MCF 10A (cell line): ENCODE measurements at places on chromosomes 2 and 18.

GRCh38 chr2:229596796-229597195 is 117.6 kb downstream of the DNER start:
- no peak for DNase-seq

GRCh38 chr18:80246445-80247392 is 595 bp downstream of the PARD6G start:
- DNase-seq = peak; percentile 31

DNA sequence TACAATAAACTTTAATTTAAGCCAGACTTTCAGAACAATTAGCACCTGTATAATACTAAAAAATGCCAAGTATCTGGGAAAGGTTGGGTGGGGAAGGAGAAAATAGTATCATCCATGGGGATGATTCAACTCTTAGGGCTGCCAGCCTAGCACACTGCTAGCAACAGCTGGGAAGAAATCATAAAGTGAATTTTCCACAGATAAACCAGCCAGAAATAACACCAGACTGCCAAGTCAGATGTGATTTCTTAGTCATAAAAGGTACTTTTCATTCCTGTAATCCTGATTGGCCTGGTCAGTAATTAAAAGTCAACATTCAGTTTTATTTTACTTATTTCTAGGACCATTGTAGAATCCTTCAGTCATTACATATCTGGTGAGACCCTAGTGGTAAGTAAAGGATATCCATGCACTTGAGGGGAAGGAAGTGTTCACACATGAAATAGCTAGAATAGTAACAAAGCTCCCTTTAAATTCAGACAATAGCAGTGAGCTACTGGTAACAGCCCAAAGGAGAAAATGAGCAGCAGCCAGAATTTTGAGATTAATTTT is 59.4 kb downstream of the LIMS1 start:
- peak; percentile 71 for DNase-seq

- no peak for DNase-seq
Measured at GRCh38 chr2:97992836-97993825, 2.6 kb downstream of the TMEM131 start.

DNA sequence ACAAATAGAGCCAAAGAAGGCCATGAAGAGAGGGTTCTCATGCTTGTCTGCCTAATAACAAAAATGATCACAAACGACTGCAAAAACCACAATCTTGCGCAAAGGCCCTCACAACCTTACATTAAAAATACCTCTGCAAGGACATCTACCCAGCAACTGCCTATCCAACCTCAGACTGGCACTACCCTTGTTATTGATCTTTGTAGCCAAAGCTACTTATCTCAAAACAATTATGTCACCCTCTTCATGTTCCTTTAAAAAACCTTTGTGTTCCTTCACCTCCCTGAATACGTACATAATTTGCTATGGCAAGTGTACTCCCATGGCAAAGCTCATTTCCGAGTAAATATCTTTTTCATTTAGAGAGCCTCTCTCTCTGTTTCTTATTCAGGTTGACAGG is 44.1 kb downstream of the TMEM163 start:
- DNase-seq = no peak

GRCh38 chr2:238120463-238121298 is 17.8 kb upstream of the KLHL30 start:
- DNase-seq = no peak

DNA sequence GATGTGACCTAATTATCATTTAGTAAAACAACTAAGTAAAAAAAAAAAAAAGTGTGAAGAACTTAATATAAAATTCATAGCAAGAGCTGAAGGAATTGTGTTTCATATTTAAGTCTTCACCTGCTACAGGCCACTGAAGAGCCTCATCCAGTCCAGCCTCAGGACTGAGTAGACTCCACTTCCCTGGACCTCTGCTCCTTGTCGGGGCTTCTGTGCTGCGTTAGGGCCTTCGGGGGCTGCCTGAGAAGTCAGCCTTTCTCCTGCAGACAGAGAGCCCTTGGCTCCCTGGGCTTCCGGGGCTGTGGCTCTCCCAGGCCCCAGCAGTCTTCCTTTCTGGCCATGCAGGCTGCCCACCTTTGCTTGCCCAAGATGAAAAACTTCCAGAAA is 95.5 kb downstream of the MTCL1 start:
- DNase-seq = no peak

DNA sequence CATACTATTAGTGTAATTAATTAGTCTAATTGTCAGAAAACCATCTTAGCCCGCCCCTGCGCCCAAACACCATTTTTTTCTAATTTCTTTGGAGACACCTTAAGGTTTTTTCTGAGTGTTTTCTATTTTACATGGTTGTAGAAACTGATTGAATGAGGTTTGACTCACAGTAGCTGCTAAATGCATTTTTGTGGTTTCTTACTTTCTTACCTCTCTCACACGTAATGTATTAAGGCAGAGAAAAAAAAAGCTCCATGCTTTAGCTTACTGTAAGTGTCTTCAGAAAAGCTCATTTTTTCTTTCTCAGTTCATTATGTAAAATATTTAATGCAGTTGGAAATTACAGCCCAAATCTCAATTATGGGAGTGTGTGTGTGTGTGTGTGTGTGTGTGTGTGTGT is 548.5 kb upstream of the LRRTM4 start:
- DNase-seq = no peak

GRCh38 chr18:76455003-76455676 is 39.9 kb downstream of the ZNF516 start:
- DNase-seq = no peak

DNA sequence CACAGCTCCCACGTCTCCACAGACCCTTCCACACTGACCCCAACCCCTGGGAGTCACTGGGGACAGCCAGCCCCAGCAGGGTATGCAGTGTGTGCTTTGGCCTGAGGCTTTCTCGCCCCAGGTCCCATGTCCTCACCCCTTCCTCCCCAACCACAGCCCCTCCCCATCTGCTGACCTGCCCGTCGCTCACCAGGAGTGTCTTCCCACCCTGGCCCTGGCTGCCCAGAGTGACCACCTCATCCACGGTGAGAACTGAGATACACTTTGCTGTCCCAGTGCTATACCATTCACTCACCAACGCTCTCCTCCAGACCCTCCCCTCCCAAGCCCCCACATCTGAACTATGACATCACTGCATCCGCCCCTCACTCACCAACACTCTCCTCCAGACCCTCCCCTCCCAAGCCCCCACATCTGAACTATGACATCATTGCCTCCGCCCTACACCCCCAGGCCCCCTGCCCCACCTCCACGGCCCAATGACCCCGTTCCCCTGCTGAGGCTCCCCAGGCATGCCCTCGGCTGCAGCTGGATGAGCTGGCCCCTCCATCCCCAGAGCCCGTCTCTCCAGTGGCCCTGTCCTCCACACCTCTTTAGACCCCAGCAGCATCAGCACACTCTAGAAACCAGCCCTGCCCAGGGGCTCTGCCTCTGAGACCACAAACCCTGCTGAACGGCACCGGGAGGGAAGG is 55.2 kb downstream of the ANKMY1 start:
- no peak for DNase-seq

GRCh38 chr2:86147793-86148192 is 41.8 kb downstream of the PTCD3 start:
- DNase-seq = no peak

DNA sequence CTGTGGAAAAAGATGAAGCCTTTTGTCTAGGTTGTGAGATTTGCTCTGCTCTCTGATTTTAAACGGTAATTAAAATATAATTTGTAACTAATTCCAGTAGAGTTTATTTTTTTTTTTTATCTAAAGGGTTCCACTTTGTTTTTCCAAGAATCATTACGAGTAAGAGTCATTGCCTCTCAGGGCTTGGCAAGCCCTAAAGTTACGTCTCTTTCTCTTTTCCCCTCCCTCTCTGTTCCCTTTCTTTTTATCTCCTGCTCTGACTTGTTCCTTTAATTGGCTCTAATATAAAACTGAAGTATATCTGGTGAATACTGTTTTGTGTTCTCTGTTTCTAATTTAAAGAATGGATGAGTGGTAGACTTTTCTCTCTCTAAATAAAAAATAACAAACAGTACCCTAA is 75.8 kb downstream of the CALCRL start:
- DNase-seq = no peak

DNA sequence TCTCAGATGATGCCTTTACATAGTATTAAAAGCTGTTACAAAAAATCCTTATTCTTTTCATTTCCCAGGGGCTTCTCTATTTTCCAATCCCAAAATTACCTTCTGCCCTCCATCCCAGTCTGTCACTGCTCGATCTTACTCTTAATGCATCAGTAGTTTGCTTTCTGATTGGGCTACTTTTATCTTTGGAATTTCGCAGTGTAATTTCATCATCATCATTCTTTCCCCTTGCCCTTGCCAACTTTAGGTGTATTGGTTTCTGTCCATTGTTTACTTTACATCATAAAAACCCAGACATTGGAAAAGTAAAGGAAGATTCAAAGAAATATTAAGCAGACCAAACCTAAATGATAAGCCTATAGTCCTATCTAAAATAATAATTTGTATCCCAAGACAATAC is 457.2 kb downstream of the PIK3C3 start:
- DNase-seq = peak; percentile 28

- no peak for DNase-seq
Measured at GRCh38 chr18:60643009-60643408, 270.4 kb upstream of the MC4R start.

DNA sequence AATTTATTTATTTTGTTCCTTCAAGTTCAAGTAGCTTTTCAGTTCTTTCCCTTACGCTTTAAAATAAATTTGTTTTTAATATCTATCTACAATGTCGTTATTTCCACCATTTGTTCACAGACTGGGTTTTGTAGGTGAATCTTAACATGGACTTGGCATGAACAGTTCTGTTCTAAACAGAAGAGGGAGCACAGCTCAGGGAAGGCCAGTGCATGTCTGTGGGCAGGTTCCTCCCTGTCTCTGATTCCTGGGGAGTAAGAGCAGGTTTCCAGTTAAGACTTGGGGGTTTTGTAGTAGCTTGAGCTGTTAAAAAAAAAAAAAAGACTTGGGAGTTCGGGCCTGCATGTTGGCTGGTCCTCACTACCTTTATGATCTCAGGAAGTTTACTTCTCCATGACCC is 11.1 kb downstream of the TTL start:
- no peak for DNase-seq

DNA sequence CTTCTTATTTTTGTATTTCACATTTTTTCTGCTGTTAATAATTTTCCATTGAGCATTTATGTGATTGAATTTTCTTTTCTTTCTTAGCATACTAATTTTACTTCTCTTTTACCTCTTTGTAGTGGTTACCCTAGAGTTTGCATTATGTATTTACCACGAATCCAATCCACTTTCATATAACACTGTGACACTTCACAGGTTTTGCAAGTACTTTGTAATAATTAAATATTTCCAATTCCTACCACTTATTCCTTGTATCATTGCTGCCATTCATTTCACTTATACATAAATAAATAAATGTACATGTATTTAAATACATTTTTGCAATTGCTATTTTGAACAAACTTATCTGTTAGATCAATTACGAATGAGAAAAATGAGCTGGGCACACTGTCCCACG is 110.8 kb downstream of the TGIF1 start:
- DNase-seq = no peak

GRCh38 chr2:105643405-105644173 is 101.1 kb upstream of the NCK2 start:
- DNase-seq = no peak

GRCh38 chr2:20652673-20653575 is 2.0 kb upstream of the HS1BP3 start:
- no peak for DNase-seq

- peak; percentile 50 for DNase-seq
Measured at GRCh38 chr2:208062113-208062512, 36.8 kb upstream of the PLEKHM3 start.

DNA sequence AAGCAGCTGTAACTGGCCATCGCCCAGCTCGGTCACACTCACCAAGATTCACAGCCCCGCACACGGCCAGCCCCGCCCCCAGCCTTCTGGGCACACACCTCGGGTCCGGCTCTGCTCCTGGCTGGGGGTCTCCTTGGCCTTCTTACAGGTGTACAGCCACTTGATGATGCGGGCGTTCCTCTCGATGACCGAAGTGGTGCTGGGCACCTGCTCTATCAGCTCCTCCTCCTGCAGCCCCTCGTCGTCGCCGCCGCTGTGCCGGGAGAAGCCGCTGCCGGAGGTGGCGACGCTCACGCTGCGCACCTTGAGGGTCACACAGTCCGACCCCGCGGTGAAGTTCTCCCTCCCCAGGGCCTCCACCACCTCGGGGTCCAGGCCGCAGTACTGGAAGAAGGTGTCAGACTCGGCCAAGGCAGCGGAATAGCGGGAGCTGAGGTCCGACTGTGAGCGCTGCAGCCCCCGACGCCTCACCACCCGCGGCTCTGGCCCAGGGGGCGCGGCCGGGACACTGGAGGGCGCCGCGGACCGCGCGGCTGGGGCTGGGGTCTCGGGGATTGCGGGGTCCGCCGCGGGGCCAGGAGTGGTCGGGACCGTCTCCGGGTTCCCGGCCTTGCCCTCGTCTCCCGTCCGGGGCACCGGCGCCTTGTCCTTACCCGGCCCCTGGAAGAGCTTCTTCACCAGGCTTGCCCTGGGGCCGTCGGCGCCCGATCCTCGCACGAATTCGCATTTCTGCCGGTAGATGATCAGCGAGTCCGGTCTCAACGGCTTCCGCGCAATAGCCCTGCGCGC is 769 bp downstream of the FAM110C start:
- peak; percentile 28 for DNase-seq

DNA sequence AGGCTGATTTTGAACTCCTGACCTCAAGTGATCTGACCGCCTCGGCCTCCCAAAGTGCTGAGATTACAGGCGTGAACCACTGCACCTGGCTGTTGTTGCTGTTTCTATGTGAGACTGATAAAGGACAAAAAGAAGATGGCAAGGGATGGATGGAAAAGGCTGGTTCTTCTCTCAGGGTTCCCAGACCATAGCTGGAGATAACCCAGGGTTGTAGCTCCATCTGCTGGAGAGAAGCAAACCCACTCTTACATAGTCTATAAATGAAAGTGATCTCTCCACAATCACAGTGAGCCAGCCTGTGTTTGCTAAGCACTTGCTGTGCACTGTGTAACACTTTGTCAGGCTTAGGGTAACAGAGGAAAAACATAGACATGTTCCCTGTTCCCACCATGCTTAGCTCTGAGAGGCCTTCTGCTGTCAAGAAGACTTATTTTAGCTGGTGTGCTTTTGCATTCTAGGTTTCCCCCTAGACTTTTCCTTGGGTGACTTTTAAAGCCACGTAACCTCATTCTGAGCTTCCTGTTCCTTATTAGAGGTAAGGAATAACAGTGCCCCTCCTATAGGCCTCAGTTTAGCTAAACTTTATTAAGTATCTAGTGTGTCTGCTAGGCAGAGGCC is 49.7 kb downstream of the LIMS1 start:
- peak; percentile 83 for DNase-seq

DNA sequence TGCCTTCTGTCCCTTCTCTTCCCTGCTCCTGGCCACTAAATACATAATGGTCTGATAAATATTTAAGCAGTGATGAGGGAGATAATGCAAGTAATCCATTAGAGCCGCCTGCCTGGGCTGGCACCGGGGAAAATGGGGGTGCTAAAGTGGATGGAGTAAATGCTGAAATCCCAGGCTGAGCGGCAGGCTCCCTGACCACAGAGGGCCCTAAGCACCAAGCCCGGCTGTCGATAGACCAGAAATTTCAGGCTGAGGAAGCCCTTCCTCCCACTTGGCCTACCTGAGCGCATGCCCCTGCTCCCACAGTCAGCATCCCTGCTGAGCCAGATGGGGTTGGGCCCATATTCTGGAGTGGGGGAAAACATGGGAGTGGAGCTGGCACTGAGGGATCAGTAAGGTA is 197.5 kb upstream of the SKOR2 start:
- DNase-seq = no peak

- peak; percentile 36 for DNase-seq
Measured at GRCh38 chr18:49096021-49096420, 145.3 kb upstream of the SMAD7 start.

GRCh38 chr2:28098501-28099225 is 208.1 kb downstream of the BABAM2 start:
- no peak for DNase-seq

GRCh38 chr2:189549449-189549832 is 31.1 kb downstream of the SLC40A1 start:
- DNase-seq = no peak

GRCh38 chr2:239166201-239166834 is 234.5 kb downstream of the HDAC4 start:
- no peak for DNase-seq
